Cardiac muscle cell (in vitro differentiated cells and primary cell): ENCODE measurements at places on chromosomes 4 and X. TPM values are rescaled to one million over a fixed set of nuclear protein-coding genes. Genes with fewer than 3 reads are reported as not detected.

Gene SSX4
- total RNA-seq = not detected in 2 replicates

DNA sequence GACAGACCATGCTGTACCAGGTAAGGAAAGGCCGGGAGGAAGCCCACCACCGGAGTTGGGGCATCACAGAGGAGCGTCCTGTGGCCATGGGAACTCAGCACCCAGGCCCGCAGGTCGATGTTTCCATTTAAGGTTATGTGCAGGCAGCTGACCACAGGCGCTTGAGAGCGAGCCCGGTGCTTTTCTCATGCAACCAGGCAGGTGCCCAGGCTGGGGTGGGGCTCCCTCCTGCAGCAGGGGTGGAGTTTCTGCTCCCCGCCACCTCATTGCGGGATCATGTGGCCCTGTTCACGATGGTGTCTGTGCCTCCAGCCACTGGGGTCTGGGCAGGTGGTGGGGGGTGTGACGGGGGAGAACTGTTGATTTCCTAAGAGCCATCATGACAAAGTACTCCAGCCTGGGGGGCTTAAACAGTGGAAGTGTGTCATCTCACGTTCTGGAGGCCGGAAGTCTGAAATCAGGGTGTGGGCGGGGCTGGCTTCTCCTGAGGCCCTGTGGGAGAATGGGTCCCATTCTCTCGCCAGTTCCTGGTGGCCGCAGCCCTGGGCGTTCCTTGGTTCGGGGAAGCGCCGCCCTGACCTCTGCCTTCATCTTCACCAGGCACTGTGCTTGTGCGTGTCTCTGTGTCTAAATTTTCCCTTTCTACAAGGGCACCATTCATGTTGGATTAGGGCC lies 60.9 kb downstream of the CPZ start:
- DNase-seq = no peak

- no peak for DNase-seq
Measured at GRCh38 chr4:25563071-25563564, 92.5 kb upstream of the SLC34A2 start.

DNA sequence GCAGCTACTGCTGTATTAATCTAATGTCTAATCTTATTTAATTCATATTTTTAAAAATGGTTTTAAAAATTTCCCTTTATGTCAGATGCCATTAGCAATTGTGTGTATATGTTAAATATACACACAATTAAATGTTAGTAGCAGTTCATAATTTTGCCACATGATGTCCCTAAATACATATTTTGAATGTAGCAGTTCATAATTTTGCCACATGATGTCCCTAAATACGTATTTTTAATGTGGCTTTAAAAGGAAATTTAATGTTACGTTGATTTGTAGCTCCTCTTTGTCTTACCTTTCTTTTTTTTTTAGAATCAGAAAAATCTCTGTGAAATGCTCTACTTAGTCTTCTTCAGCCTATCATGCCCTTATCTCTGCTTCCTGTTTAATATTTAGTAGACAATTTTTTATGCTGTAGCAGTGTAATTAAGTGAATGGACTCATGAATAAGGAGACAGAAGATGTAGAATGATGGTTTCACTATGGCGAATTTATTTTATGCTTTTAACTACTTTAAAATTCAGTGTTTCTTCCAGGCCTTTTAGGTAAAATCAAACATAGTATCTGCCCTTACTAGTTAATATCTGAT lies 26.1 kb downstream of the RBM46 start:
- no peak for DNase-seq

- DNase-seq = no peak
Measured at GRCh38 chr4:73608689-73609594, 11.3 kb downstream of the RASSF6 start.

Gene CLGN
- total RNA-seq = 9.1 and 15.1 TPM in 2 replicates

DNA sequence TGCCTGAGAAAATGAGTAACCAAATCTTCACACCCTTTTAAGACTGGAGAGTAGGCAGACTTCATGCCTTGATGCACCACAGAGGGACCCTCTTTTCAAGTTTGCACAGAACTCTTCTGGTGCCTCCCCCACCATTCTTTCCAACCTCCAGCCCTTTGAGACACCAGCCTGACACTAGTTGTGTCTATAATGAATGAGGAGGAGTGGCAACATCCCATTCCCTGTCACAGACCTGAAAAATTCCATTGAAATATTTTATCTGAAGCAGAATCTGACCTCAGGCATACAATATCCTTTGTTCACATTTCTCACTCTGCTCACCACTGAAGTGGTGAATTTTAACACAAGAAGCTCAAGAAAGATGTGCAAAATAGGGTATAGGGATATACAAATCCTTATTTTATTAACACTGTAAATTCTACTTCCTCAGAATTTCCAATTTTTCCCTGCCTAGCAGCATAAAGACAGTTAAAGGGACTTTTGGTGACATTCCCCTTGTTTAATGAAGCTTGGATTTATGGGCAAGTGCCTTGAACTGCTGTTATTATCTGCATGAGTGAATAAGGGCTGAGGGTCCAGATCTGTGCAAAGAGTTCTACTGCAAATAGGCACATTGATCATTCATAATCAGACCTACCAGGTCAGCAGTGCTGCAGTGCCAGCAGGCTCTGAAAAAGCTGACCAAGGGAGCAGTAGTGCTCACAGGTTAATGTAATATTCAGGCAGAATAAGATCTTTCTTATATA lies 149.9 kb upstream of the PAQR3 start:
- DNase-seq = no peak

DNA sequence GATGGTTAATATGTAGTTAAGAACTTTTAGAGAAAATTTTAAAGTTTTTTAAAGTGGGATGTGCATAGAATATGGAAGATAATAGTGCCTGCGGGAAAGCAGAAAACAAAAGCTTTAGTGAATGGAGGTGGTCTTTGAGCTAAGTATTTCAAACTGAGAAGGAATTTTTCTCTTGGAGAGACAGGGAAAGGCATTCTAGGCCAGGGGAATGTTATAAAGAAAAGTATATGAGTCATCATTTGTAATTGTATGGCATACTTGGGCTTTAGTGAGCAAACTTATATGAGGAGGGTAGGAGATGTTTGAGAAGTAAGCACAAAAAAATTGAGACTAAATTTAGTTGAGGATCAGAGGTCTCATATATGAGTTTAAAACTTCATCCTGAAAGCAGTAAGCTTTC lies 467.0 kb downstream of the PPARGC1A start:
- no peak for DNase-seq

Gene HPSE
- total RNA-seq = 0.06 TPM in 1 of 2 replicates, not detected in the other

GRCh38 chrX:31199840-31200114 lies 127.9 kb upstream of the FTHL17 start:
- no peak for DNase-seq

Gene HTT
- total RNA-seq = 27.4 and 38.6 TPM in 2 replicates

Gene GC
- 0.21 and 0.49 TPM in 2 replicates for total RNA-seq

Gene PSAPL1
- total RNA-seq = 4.4 and 4.6 TPM in 2 replicates

DNA sequence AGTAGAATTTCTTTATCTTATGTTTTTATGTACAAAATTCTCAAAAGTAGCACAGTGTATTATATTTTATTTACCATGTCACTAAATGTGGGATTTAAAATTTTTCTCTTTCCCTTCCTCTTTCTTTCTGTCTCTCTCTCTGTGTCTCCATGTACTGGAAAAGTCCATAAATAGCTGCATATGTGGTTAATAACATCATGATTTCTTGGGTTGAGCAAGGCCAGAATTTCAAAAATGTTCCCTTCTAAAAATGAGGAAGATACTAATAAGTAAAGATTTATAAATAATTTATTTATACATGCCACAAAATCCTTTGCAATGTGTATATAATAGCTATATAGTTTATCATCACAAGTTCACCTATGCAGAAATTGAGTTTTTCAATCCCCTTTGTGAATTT lies 29.1 kb upstream of the DKK2 start:
- DNase-seq = no peak

DNA sequence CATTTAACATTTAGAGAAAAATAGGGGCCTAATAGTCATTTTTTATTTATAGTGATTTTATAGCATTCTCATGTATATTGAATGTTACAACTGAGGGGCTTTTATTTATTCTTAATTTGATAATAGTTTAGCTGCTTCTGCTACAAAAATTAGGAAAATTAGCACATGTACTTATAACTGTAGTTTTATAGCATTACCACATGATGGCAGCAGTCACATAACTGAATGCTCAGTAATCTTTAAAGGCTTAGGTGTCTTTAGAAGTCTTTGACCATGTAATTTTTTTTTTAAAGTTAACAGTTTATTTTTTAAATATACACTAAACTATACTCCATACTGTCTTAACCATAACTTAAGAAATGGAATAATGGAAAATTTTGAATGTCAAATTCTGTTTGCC lies 136.6 kb downstream of the STAG2 start:
- DNase-seq = peak; percentile 53

Gene TRAM1L1
- total RNA-seq = 3.1 and 3.2 TPM in 2 replicates

GRCh38 chrX:39577985-39578869 lies 519.5 kb downstream of the BCOR start:
- peak; percentile 43 for DNase-seq

Gene DCAF8L2
- not detected in 2 replicates for total RNA-seq

Gene CT45A3
- total RNA-seq = not detected in 2 replicates

DNA sequence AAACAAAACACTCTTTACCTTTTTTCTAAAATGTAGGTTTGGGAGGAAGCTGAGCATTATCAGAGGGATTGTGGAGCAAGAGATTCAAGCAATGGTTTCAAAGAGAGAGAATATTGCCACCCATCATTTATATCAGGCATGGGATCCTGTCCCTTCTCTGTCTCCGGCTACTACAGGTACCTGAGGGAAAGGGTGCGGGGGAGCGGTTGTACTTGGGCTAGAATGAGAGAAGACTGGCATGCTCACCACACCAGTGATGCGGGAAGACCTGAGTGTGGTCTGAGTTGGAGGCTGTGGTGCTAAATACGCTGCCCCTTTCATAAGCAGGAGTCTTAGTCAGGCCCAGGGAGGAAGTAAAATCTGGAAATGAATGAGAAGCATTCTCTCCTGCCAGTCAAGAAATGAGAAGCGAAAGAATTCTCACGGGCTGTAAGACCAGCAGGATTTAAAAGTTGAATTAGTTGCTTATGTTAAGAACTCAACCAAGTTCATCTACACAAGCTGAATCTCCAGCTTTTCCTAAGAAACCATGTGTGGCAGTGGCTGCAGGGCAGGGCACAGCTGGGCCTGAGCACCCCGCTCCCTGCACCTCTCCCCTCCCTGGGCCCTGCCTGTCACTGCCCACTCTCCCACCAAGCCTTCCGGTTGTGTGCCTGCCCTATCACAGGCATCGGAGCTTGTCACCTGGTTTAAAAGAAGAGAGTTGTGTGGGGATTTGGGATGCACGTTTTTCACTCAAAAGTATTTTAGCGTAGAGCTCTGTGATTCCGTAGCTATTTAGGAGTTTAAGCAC lies 24.8 kb upstream of the MSANTD1 start:
- DNase-seq = no peak

GRCh38 chr4:156113138-156113765 lies 159.6 kb upstream of the CTSO start:
- DNase-seq = no peak

GRCh38 chrX:135520553-135521404 lies at the start of gene INTS6L:
INTS6L (plus strand) TSS chrX:135520660; CDS start chrX:135520993, 333 bp downstream.
- peak; percentile 89 for DNase-seq

DNA sequence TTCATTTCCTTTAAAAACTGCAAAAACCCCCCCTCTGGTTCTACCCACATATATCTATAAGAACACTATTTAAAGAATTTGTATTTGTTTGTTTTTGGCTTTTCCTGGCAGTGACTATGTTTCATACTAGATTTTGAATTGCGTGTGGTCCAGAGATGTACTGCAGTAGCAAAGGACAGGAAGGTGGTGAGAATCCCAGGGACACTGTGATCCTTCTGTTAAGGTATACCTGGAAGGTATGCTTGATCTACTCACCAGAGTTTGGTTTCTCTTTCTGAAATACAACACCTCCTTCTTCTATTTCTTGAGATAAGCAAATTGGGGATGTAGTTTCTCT lies 129.6 kb upstream of the RASGEF1B start:
- DNase-seq = no peak

Gene COL25A1
- 3.9 and 8.4 TPM in 2 replicates for total RNA-seq

Gene ASB11
- total RNA-seq = 1.2 and 1.5 TPM in 2 replicates

- DNase-seq = no peak
Measured at GRCh38 chr4:41346306-41347061, 89.8 kb downstream of the UCHL1 start.

Gene DLG3
- total RNA-seq = 34.1 and 50.1 TPM in 2 replicates

DNA sequence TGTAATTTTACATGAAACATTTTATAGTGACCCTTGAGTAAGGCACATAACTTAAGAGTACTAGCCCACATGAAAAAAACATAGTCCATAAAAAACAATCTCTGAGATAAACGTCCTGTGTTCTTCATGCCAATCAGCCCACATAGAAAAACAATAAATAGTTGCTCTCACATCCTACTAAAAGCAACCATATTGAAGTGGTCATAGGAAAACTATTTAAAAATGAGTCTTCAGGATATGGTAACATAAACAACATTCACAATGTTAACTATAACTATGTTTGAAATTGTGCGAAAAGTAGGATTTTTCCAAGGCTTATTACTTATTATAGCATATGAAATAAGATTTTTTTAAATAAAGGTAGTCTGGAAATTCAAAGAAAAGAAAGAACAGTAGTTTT lies 77.1 kb upstream of the EPHA5 start:
- no peak for DNase-seq

DNA sequence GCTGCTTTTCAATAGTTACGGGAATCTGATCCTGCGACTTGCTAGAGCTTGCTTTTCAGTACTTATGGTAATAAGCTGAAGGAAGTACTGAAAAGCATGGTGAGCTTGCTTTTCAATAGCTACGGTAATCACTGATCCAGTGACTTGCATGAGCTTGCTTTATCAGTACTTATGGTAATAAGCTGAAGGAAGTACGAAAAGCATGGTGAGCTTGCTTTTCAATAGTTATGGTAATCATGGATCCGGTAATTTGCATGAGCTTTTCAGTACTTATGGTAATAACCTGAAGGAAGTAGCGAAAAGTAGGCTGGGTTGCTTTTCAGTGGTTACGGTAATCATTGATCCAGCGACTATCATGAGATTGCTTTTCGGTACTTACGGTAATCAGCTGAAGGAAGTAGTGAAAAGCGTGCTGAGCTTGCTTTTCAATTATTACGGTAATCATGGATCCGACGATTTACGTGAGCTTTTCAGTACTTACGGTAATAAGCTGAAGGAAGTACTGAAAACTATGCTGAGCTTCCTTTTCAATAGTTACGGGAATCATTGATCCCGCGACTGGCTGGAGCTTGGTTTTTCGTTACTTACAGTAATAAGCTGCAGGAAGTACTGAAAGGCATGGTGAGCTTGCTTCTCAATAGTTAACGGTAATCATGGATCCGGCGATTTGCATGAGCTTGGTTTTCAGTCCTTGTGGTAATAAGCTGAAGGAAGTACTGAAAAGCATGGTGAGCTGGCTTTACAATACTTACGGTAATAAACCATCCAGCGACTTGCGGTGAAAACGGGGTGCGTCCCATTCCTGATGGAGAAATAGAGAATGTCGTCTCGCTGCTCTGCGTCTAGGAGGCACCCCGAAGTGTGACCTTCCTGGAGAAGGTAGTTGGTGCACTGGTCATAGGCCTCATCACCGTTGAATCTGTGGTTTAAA lies 6.5 kb downstream of the CRLF2 start:
- peak; percentile 44 for DNase-seq

DNA sequence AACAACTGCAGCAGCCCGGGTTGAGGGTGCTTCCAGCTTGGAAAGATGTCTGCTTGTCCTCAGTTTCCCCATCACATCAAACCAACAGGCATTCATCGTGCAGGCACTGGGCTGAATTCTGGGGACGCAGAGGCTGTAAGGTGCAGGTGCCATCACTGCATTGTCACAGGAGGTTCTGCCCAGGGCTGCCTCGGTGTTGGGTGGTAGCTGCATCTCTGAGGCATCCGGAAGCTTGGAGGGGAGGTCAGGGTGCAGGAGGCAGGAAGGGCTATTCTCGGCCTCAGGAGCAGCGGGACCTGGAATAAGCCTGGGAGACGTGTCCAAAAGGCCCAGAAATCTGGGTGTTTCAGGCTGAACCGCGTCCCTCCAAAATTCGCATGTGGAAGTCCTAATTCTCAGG lies 134.6 kb downstream of the HMX1 start:
- DNase-seq = no peak
